ENCODE measurements at places on chromosomes 3 and 15.

GRCh38 chr3:17074559-17074958, 189.8 kb downstream of the PLCL2 start:
- no peak for DNase-seq

DNA sequence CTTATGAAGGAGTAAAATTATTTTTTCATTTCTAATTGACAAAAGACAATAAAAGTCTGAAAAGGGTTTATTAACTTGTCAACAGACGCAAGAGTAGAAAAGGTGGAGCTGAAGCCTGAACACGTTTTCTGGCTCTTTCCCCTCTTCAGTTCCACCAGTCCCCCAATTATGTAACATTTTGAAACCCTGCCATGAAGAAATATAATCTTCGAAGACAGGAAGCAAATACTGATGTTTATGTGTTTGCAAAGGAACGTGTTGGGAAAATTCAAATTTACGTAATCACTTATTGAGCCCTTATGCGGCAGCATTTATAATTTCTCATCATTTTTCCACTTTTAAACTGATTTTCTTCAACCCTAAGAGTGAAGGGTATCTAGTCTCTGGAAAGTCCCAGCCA, 767 bp downstream of the AP3S2 start:
- DNase-seq, result no peak

DNA sequence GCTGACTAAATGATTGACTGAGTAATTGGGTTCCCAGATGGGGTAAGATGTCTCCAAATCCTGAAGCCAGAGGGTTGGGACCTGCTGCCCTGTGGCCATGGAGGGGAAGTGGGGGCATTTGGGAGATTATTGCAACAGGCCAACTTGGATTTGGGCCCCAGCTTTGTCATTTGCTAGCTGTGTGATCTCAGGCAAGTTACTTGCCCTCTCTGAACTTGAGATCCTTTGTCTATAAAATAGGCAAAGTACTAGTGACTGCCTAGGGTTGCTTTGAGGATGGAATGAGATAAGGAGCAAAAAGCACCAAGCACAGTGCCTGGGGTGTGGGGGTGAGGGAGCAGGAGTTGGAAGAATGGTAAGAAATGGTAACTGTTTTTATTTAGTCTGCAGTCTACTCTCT, 4.4 kb upstream of the INSYN1 start:
- no peak for DNase-seq

DNA sequence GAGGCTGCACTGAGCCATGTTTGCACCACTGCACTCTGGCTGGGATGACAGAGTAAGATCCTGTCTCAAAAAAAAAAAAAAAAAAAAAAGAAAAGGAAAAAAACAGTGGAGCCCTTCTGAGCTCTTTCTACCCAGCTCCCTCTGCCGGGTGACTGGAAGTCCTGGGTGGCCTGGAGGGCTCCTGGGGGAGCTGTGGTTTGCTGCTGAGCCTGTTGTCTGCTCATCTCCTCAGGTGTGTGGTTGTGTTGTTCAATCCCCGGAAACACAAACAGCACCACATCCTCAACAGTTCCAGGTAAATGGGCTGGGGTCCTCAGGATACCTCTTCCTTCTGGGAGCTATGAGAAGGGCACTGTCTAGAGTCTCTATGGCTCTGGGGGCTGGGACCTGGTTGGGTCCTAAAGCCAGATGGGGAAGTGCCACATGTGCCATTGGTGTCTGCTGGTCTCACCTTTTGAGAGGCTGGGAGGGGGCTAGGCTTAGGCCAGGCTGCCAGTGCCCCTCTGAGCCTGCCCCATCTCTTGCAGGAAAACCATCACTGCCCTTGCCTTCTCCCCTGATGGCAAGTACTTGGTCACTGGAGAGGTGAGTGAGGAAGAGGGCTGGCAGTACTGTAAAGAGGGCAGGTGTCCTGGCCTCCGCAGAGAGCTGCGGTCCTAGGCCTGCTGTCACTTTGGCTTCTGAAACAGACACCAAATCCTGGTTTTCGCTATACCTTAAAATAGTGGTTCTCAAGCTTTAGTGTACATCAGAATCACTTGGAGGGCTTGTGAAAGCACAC, 17.1 kb upstream of the JMJD7 start:
- DNase-seq, result no peak

DNA sequence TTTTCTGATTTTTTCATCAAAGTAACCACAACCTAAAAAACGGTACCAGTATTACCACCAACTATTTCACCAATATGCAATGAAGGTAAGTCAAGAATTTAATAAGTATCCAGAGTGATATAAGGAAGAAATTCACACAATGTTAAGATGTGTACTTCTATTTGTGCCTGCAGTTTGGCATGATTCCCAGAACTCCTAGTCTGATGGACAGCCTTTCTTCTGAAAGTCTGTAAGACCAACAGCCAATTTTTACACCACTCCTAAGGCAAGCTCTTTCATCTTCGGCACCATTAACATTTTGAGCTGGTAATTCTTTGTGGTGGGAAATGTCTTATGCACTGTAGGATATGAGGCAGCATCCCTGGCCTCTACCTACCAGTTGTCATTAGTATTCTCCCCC, 108.3 kb downstream of the VPS13C start:
- no peak for DNase-seq
